ENCODE measurements at places on chromosomes 4 and X.

DNA sequence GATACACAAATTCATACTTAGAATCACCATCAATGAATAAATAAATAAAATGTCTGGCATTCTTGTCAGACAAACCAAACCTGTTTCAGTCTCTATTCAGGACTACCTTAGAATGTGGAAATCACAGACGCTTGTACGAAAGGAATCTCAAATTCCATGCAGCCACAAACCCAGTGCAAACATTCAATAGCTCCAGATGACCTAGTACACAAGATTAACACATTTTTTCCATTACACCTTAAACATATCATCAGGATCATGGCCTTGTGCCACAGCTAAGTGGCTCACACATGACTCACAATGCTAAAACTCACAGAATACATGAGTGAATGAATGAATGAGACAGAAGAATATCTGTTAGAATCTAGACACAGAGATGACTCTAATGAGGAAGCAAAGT lies 134.2 kb downstream of the PWWP3B start:
- DNase-seq = no peak

DNA sequence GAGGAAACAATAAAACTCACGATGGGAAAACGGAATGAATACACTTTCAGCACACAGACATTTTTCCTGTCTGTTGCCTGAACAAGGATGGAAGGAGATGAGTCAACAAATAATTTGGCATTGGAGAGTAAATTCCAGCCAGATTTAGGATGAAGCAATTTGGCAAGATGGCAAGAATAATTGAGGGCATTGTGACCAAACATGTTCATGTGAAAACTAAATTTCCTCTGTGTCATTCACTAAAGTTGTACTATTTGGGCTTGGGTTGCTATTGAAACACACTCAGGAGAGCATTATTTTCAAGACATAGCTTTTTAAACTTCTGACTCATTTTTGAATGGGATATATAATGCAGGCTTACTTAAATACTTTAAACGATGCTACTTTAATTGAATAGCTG lies 1614.4 kb downstream of the PCDH19 start:
- no peak for DNase-seq

DNA sequence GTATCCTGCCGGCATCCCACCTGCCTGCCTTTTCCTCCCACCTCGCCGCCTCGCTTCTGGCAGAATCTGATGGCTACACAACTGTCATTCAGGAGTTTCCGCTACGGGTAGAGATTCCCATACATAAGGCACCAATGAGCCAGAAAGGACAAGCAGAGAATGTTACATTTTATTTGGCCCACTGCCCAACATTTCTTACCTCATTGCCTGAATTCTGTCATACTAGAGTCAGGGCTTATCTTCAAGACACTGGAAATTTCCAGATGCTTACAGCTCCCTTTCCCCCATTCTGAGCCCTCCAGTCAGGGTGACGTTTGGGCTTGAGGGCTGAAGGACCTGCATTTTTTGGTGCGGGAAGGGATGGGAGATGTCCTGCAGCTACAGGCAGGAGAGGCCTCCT lies 113.0 kb downstream of the NHS start:
- DNase-seq = no peak

- DNase-seq = no peak
Observed at GRCh38 chrX:85815203-85815751, 232.1 kb downstream of the CHM start.

GRCh38 chr4:3860061-3860912 lies 94.1 kb downstream of the ADRA2C start:
- DNase-seq = no peak

DNA sequence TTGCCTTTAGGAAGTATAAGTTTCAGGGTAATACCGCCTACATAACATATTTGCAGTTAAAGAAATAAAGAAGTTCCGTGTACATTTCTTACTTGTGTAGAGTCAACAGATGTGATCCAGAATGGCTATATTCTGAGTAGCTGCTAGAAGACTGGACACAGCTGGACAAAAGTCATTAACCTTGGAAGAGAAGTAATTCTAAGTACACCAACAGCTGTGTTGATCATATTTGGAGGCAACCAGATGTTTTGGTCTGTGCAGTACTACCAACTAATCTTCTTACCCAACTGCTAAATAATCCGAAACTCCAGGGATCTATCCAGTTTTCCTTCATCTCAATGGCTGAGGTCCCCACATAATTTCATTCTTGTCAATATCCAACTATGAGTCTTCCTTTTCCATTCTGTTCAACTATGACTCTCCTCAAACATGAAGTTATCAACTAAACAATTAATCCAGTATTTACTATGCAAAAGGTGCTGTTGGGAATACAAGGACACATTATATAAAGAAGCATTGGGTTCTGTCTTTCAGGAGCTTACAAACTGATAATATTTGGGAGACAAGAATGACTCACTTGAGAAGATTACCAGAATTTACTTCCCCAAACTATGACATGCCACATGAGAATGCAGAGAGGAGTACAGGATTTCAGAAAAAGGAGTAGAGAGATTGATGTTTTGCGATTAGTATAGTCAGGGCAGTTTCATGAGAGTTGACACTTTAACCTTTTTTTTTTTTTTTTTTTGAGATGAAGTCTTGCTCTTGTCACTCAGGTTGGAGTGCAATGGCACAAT lies 78.2 kb downstream of the COL4A6 start:
- DNase-seq = no peak

DNA sequence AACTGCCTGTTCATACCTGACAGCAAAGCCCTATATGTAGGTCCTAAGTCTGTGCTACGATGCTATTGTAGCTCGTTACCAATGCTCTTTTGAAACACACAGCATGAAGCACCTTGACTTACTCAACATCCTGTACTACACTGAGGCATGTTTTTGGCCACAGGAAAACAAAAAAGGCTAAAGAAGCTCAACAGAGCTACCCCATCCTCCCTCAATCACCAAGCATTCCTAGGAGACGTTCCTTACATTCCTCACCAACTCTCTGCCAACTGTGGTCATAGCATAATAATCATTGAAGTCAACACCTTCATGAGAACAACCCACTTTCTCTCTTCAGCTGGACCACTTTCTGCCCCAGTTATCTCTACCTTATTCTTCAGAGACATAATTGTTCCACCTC lies 73.7 kb upstream of the SLC25A43 start:
- no peak for DNase-seq

DNA sequence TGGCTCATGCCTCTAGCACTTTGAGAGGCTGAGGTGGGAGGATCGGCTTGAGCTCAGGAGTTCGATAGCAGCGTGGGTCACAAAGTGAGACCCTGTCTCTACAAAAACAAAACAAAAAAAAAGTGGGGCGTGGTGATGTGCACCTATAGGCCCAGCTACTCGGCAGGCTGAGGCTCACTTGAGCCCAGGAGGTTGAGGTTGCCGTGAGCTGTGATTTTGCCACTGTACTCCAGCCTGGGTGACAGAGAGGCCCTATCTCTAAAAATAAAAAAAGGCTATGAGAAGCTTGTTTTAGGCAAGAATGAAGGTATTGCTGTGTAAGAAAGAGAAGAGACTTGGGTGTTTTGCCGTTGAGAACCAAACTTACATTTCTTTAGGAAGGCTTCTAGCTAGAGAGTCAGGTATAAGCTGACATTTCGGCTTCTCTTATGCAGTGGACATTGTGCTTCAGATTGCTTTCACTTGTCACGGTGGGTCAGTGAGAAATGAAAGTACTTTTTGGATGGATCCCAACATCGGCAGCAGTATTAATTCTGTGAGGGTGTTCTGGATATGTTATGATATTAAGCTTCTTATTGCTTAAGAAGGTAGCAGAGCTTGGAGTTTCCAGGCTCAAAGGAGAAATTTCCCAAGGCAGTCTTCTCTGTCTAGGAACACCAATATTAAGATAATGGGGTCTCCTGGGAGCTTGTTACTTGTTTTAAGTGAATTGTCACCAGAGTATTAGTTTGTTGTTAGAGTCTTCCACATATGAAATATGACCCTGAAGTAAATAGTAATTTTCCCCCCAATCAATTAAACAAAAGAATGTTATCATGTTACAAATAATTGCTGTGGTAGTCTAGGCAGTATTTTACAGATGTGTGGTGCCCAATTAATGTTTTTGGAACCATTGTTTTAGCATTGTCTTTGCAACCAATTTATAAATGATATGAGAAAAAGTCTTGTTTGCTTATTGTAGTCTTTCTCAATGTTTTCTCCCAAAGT lies 17.6 kb downstream of the TMEM131L start:
- DNase-seq = no peak

GRCh38 chr4:1604706-1605205 lies 79.4 kb downstream of the FAM53A start:
- DNase-seq = no peak

GRCh38 chr4:89270792-89271191 lies 36.8 kb downstream of the GPRIN3 start:
- DNase-seq = no peak

DNA sequence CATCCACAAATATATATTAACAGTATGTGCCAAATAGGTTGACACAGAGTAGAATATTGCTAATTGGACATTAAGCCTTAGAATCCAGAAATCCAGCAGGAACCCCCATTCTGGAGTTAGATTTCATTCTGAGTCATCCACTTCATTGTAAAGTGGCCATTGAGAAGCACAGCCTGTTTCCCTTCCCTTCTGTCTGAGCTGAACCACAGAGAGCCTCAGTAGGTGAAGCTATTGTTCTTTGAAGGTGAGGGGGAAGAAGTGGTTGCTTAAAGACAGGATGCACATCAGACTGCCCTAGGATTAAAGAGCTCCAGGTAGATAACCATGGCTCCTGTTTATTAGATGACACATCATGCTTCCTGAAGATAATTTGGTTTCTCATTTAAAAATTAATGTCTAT lies 30.6 kb upstream of the MCF2 start:
- no peak for DNase-seq

DNA sequence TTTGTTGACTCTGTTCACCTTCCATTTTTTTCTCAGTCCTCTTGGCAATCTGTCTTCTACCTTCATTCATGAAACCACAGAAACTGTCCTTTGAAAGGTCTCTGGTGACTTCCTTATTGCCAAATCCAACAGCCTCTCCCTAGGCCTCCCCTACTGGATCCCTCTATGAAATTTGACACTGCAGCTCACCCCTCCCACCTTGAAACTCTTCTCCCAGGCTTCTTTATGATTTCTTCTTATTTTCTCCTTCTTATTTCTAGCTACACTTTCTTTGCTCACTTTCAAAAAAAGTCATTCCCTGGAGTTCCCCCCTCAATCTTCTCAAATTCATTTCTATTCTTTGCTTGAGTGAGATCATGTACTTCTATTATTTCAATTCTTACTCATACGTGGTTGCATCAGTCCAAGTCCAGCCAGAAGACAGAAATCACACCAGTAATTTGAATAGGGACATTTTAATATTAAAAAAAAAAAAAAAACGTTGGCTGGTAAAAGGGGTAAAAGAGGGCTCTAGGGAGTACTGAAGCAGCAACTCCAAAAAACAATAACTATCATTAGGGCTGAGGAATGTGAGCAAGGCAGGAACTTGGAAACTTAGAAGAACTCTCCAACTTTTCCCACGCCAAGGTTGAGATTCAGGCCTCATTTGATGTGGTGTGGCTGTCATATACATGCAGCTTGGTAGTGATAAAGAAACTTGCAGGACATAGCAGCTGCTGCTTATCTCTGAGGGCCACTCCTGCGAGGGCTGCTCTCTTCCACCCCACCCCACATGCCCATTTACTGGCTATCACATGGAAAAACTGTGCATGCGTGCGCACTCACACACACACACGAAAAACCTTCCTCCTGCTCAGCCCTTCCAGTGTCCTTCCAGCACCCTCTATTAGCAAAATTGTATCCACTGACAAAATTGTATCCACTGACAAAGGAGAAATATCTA lies 169.8 kb upstream of the GALNT7 start:
- no peak for DNase-seq

DNA sequence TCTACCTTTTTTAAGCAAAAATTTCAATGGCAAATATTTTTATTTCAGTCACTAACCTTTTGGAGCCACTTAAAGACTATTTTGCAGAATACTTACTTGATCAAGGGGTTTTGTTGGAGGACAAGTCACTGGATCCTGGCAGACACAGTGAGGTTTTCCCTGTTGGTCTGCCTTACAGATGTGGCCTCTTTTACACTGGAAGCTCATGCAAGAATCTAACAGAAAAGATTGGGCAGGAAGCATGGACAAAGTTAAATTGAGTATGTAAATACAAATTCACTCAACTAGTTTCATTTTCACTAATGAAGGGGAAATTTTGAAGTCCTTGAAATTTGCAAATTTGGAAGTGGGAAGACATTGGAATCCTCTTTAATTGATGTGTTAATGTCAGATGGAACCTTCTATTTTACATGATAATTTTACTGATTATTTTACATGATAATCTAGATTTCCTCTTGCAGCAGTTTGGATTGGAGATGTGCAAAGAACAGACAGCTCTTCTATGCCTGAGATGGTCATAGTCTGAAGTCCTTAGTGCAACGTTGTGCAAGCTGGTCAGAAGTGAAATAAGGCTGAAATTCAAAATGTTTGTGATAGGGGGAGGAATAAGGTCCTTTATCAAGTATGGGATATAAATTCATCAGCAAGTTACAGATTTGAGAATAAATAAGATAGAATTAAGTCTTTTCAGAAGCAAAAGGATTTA lies 38.4 kb downstream of the SPARCL1 start:
- no peak for DNase-seq

DNA sequence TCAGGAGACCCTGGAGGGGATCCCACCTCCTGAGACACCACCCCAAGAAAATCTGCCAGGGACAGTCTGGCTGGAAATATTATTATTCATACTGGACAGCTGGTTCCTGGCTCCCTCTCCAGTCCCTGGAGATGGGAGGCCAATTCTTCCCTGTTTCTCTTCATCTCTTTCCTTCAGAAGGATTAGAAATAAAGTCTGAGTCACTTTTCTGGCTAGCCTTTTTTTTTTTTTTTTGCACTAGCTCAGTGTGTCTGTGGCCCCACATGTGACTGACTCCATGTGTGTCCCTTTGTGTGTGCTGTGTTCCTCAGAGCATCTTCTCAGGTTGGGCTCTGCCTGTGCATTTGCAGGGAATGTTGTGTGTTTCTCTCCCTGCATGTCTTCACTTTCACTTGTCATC lies 1.8 kb upstream of the FRMPD3 start:
- no peak for DNase-seq

- no peak for DNase-seq
Observed at GRCh38 chrX:110135618-110136017, 132.7 kb downstream of the TMEM164 start.

GRCh38 chr4:46954643-46955042 lies 38.7 kb downstream of the GABRA4 start:
- DNase-seq = no peak

- DNase-seq = no peak
Observed at GRCh38 chr4:166499820-166500219, 626.8 kb downstream of the TLL1 start.

- no peak for DNase-seq
Observed at GRCh38 chr4:56665781-56666180, 15.3 kb downstream of the HOPX start.

DNA sequence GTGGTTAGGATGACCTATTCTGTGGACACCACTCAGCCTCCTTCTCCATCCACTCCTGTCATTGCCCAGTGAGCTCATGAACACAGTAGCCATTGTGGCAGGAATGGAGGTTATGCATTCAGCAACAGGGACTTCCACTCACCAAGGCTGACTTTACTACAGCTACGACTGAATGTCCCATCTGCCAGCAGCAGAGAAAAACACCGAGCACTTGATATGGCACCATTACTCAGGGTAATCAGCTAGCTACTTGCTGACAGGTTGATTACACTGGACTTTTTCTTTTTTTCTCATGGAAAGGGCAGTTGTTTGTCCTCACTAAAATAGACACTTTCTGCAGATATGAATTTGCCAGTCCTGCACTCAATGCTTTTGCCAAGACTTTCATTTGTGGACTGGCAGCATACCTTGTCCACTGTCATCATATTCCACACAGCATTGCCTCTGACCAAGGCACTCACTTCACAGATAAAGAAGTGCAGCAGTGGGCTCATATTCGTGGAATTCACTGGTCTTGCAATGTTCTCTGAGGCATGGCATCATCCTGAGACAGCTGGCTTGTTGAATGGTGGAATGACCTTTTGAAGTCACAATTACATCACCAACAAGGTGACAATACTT lies 37.3 kb upstream of the UGT2B4 start:
- DNase-seq = no peak

All from naive B cell (primary cell).